ENCODE measurements at places on chromosomes 5 and 9.

DNA sequence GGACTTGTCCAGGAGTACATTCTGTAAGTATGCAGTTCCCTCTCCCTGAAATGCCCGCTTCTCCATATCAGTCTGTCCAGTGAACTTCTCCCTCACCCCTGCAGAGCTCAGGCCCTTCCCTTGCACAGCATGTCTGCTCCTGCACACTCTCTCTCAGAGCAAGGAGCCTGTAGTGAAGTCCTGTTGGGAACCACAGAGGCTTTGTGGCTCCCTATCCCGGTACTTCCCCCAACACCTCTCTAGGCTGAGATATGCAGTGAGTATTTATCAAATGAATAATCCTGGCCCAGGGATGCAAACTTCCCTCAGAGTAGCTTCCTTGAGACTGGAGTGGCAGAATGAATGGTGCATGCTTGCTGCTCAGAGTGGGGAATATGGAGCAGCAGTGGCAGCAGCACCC, 48.8 kb downstream of the POC5 start:
- no peak for DNase-seq

DNA sequence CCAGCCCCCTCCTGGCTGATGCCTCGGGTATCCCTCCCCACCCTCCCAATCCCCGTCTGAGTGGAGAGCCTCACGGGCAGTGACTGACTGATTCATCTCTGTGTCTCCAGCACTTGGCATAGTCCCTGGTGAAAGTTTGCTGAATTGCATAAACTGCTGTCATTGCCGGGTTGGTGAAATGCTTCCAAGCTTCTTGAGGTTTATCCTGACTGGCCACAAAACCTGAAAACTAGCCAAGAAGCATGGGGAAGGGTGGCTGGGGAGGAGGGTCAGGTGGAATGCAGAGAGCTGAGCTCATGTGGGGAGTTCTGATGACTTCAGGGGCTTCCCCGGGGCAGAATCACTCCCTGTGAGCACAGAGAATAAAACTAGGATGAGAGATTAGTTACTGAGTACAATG, 56.9 kb upstream of the GGTA1 start:
- no peak for DNase-seq

DNA sequence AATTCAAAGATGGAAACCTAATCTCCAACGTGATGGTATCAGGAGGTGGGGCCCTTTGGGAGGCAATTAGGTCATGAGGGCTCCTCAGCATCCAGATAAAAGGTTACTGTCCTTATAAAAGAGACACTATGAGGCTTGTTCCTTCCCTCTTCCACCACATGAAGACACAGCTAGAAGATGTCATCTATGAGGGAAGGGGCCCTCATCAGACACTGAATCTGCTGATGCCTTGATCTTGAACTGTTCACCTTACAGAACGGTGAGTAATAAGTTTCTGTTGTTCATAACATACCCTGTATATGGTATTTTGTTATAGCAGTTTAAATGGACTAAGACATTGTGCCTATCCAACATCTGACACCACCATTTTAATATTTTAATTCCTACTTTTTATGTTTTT, 19.7 kb upstream of the CCNH start:
- no peak for DNase-seq

- no peak for DNase-seq
These were observed 115.1 kb upstream of the SHB start for GRCh38 chr9:38183994-38184568.

DNA sequence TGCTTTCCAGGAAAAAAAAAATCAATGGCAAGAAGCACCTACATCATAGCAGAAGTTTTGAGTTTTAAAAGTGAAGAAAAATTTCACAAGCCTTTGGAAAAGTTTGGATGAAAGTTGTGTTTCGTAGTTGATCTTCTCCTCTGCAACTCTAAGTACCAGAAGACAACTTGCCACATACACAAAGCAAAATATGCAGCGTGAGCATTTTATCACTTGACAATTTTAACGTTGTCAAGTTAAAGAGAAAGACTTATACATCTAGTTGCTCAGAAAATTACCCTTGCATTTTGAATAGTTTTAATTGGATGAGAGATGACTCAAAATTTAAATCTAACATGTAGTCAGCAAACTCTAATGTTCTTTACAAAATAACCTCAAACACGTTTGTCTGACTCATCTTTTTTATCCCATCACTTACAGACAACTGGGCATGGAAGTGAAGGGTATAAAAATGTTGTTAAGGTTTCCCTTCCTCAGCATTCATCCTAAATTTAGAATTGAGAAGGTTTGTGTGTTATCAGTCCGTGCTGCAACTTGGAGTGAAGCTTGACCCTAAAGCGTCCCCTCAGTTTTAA, 213.4 kb downstream of the MARCHF11 start:
- DNase-seq = no peak

- DNase-seq = no peak
These were observed 262.3 kb downstream of the HSPA4 start for GRCh38 chr5:133314086-133314485.

DNA sequence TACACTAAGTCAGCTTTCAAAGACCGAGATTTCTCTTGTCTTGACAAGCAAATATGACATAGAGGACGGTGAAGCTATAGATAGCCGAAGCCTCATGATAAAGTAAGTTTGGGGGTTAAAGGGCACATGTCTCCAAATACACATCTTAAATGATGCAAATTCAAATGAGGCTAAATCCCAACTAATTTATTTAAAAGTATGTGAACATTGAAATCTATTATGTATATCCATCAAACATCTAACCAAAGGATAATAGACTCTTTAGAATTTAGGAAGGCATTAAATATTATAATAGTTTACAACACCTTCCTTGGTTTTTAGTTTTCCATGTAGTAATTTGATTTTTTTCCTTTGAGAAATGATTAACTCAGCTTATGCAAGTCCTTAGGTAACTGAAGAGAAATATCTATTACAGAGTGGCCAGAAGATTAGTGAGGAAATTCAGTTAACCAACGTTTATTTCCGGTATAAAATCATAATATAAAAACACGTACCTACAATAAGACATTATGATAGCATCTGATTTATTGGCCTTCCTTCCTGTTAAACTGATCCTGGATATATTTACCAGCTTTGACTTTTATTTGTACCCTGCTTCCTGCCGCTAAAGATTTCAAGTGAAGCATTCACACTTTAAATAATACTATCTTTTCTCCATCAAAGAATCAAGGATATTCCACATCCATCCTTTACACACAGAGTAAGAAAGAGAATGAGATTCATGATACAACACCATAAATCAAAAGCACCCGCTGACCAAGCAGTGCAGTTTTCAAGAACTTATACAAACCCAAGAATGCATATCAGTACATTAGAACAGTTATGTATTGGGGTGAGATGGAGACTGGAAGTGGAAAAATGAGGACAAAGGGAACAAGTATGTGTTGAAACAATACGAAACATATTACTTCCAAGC, 31.9 kb upstream of the F2R start:
- DNase-seq = no peak

GRCh38 chr5:116914869-116915504, 340.4 kb upstream of the SEMA6A start:
- no peak for DNase-seq

DNA sequence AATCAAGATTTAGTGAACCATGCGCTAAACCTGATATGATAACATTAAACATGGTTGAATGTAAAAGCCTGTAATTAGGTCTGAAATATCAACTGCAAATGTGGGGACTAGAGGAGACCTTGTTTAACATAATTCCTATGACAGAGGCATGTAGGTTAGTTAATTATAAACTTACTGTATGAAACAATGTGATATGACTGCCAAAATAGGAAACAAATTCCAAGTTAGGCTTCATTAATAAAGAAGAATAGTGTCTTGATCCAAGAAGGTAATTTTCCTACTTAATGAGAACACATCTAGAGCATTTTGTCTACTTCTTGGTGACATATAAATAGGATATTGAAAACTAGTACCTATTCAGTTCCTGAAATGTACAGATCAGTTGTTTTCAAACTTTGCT, 136.2 kb upstream of the TARS1 start:
- no peak for DNase-seq

GRCh38 chr9:73643379-73644013, 491.8 kb downstream of the ANXA1 start:
- DNase-seq = no peak

DNA sequence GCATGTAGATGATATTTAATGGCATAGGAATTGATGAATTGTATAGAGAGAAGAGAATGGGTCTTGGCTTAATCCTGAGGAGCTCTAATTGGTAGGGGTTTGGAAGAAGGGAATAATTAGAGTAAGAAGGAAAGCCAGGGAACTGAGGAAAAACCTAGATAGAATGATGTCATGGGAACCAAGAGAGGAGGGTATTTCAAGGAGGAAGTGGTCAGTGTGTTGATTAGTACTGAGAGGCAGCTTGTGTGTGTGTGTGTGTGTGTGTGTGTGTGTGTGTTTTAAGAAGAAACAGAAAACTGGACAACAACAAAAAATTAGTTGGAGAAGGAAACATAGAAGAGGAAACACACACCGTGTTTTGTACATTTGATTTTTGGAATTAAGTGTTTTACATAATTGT, 42.8 kb downstream of the MAST4 start:
- DNase-seq = no peak

- DNase-seq = no peak
These were observed 353.6 kb downstream of the TLE4 start for GRCh38 chr9:79925326-79925725.

GRCh38 chr5:143701493-143701892, 110.5 kb upstream of the HMHB1 start:
- no peak for DNase-seq

DNA sequence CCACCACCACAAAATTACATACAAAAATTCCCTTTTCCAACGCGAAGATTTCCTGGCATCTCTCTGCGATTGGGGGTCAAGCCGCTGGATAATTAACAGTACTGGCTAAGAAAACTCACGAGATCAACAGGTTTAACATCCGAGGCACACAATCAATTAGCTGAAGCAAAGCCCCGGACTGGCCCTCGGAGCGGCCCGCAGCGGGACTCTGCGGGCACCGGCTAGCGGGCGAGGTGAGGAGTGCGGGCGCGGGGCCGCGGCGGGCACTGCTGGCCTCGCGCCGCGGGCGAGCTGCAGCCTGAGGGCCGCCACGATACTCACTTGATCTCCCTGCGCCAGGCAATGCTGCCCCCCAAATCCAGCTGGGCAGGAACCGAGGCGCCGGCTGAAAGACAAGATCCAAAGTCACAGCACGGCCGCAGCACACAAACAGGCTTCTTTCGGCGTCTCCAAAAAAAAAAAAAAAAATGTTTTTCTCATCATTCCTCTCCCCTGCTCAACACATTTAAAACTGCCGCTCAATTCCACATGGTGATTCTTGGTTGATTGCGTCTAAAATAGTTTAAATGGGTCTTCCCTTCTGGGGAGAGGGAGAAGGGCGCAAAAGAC, 210.2 kb downstream of the MEF2C start:
- DNase-seq = no peak
